ENCODE measurements at places on chromosomes 2 and 18.

- no peak for DNase-seq
Observed at GRCh38 chr18:56433919-56434318, 204.5 kb downstream of the TXNL1 start.

GRCh38 chr2:174780191-174780840 lies 16.0 kb upstream of the CHRNA1 start:
- DNase-seq = no peak

GRCh38 chr2:227805578-227805977 lies 8.1 kb upstream of the CCL20 start:
- peak; percentile 81 for DNase-seq

DNA sequence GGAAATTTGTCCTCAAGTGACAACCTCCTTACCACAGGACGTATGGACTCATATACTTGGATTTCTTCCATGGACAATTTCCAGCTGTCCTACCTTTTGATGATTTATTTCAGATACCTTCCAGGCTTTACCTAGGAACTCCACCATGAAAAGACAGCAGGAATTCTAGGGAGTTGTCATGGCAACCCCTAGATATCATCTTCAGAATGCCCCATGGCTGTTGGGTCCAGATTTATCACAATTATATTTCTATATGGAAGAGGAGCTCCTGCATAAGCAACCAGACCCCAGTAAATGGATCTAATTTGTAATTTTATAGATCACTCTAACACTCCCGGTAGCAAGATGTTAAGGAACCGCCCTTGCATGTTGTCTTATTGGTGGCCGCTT lies 102.3 kb upstream of the ZNF521 start:
- no peak for DNase-seq

DNA sequence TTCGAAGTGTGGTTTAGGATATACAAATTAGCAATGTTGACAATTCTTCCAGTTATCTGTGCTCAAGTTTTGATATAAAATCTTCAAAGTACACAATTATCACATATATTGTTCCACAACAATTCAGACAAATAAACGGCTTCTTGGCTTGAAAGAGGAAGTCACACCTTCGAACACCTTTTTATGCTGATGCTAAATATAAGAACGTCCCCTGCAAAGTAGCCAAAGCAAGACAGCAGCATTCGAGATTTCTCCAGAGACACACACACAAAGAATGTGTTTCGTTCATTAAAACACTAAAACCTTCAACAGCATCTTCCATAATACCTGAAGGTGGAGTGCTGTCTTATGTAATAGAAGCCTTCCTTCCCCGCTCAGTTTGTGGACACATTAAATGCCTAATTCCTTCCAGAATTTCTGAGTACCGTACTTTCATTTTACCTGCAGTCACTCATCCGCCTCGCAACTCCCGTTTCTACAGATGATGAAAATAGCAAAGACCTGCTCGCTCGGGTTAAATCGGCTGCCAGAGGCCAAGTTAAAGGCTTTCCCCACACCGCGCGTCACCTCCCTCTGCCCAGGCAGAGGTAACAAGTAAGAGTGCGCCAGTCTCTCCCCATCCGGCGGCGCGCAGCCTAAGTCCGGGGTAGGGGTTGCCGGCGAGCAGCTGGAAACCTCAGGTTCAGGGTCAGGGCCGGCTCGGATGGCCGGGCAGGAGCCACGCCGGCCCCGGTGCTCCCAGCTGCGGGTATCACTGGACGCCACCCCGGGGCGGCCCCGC lies 847 bp downstream of the SERPINE2 start:
- peak; percentile 6 for DNase-seq

GRCh38 chr2:15645720-15646385 lies 54.2 kb downstream of the DDX1 start:
- DNase-seq = no peak

DNA sequence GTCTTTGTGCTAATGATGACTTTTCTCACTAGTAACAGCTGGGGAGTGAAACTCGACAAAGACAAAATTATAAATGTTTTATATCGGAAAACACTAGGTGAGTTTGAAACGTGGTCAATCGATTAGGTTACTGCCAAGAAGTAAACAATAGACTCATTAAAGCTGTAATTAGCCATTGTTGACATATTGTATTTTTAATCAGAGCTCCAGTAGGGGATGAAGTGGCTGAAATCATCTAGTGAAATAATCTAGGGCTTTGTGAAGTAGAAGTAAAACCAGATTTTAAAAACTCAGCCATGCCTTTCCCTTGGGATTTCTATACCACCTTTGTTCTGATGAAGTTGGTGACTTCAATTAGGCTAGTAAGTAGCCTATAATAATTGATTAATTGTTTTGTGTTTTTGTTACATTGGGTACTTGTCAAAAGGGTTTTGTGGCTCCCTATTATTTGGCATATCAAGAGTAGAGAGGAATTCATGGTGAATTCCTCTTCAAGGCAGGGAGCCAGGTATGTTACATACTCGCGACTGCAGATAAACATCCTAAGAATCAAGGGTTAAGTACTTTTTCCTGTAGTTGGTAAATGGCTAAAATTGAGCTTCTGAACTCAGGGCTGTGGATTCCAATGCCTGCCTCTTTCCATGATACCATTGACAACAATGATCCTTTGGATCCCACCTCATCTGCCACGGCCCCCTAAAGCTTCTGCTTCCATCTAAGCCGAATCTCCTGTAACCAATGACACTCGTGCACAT lies 31.6 kb downstream of the RAB27B start:
- no peak for DNase-seq

GRCh38 chr2:241769819-241770184 lies 6.8 kb upstream of the GAL3ST2 start:
- no peak for DNase-seq

GRCh38 chr18:49856496-49856895 lies 43.2 kb upstream of the ACAA2 start:
- DNase-seq = no peak

- no peak for DNase-seq
Observed at GRCh38 chr2:71865391-71865965, 282.2 kb downstream of the CYP26B1 start.

- no peak for DNase-seq
Observed at GRCh38 chr18:12930908-12931307, 16.9 kb upstream of the SEH1L start.

GRCh38 chr2:24720310-24720709 lies 72.9 kb downstream of the PTRHD1 start:
- no peak for DNase-seq

DNA sequence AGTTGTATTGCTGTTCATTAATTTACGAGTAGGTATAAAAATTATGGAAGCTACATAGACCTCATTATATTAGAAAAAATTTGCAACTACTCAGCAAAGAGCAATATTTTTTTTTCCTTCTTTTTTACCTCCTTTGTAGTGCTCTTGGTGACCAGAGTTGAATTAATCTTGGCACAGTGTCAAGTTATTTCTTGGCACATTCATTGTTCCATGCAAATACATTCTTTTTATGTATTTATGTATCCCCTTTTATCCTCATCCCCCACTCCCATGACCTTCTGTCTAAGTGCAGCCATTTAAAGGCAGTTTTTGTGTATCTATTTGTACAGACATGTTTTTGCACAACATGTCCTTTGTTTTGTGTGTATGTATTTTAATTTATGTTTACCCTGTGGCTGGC lies 224.5 kb downstream of the CCDC102B start:
- no peak for DNase-seq

DNA sequence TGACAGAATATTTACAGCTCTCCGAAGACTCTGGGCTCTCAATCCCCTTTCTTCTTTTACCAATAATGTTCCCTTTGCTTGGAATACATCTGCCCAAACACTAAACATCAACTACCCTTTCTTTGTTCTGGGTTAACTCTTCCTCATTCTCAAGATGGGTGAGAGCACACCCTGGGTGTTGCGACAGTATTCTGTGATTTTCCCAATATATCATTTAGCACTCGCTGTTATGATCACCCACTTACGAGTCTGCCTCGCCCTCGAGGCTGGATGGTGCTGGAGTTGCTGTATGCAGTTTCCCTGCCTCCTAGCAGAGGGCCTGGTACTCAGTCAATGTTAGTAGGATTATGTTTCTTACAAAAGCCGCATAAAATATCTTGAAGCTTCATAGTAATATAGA lies 93.2 kb downstream of the SOCS6 start:
- peak; percentile 79 for DNase-seq

DNA sequence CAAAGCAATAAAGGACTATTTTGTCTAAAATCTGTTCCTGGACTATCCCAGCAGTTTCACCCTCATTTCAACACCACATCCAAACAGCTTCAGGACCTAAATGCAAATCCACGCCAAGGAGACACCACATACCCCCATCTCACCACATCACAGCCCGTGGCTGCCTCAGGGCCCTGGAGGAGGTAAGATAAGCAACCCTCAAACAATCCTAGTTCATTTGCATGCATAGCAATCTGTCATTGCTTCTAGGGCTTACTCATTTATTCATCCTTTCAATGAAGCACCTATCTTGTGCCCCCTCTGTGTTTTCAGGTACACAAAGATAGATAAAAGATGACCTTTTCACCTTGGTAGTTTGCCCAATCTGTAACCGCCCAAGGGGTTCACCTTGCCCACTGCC lies 86.5 kb downstream of the VSNL1 start:
- DNase-seq = no peak

- DNase-seq = no peak
Observed at GRCh38 chr2:101418460-101419095, 31.3 kb upstream of the CREG2 start.

DNA sequence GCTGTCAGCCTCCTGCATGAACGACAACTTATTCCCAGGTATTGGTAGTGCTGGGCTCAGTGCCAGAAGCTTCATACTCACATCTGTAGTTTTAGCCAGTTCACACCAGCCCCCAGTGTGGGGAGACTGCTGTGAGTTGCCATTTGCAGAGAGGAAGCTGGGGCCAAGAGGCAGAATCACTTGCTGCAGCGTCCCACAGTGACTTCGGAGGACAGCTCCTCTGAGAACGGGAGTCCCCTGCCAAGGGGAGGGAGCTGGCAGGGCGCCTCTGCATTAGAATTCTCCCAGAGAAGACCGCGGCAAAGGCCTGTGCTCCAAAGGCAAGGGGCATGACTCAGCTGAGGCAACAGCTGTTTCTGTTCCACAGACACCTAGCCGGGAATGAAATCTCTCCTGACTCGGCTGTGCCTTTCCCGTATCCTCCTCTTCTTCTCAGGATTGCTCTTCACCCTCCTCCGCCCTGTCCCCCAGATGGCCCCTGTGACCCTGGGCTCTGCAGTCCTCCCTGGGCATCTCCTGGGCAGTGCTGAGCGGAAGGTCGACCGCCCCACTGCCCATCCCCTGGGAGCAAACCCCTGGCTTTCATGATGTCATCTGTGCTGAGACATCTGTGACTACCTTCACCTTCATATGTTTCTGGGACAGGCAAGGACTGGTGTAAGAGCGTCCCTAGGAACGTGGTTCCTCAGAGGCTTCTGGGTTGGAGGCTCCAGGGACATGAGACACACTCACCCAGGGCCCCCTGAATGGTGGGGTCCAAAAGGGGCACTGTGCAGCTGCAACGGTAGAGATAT lies 18.0 kb downstream of the MAL start:
- DNase-seq = no peak

- DNase-seq = no peak
Observed at GRCh38 chr2:147068071-147068470, 776.8 kb upstream of the ACVR2A start.

GRCh38 chr2:216084547-216084946 lies 2.8 kb downstream of the TMEM169 start:
- no peak for DNase-seq

DNA sequence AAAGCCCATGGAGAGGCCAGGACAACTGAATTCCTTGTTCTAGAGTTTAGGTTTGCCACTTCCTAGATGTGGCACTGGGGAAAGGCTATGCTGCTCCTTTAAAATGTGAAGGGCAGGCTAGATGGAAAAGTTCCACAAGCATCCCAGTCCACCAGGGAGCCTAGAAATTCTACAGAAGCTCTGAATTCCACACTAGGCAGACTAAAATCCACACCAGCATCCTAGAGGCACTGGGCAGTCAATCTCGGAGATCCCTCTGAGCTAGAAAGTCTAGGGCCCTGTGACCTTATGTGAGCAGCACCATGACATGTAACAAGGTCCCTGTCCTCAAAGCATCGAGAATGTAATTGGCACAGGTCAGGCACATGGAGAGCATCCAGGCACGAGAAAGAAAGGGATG lies 71.5 kb downstream of the LYPD1 start:
- DNase-seq = no peak

All from inflammatory macrophage treated with lipopolysaccharide for 4 hours (primary cell).